Effector memory CD4-positive, alpha-beta T cell (primary cell): ENCODE measurements at places on chromosomes 12 and 14.

GRCh38 chr12:69328426-69328825 lies 19.8 kb upstream of the LYZ start:
- no peak overlapping the region for H3K4me3 ChIP-seq
- H3K27ac ChIP-seq, result peak overlapping the region; percentile 86
- no peaks in the 10 kb centered on the region for H3K27me3 ChIP-seq
- H3K4me1 ChIP-seq, result peaks cover 21% of the 10 kb centered on the region
- no peaks in the 10 kb centered on the region for H3K36me3 ChIP-seq

GRCh38 chr12:88594780-88595179 lies 14.5 kb upstream of the KITLG start:
- H3K4me1 ChIP-seq, result no peaks in the 10 kb centered on the region
- no peak overlapping the region for H3K4me3 ChIP-seq
- no peak for DNase-seq
- H3K27ac ChIP-seq, result no peak overlapping the region
- no peaks in the 10 kb centered on the region for H3K36me3 ChIP-seq

GRCh38 chr12:55830601-55831446 lies 1.4 kb upstream of the DNAJC14 start:
- peak overlapping the region; percentile 99 for H3K4me3 ChIP-seq
- no peaks in the 10 kb centered on the region for H3K27me3 ChIP-seq
- peaks cover 27% of the 10 kb centered on the region for H3K4me1 ChIP-seq
- H3K27ac ChIP-seq, result peak overlapping the region; percentile 67

- no peak overlapping the region for H3K27ac ChIP-seq
- peaks cover 4% of the 10 kb centered on the region for H3K36me3 ChIP-seq
- no peaks in the 10 kb centered on the region for H3K27me3 ChIP-seq
- no peaks in the 10 kb centered on the region for H3K4me1 ChIP-seq
- H3K4me3 ChIP-seq, result no peak overlapping the region
- DNase-seq, result no peak
Measured at GRCh38 chr12:92847368-92847767, 81.7 kb downstream of the EEA1 start.

DNA sequence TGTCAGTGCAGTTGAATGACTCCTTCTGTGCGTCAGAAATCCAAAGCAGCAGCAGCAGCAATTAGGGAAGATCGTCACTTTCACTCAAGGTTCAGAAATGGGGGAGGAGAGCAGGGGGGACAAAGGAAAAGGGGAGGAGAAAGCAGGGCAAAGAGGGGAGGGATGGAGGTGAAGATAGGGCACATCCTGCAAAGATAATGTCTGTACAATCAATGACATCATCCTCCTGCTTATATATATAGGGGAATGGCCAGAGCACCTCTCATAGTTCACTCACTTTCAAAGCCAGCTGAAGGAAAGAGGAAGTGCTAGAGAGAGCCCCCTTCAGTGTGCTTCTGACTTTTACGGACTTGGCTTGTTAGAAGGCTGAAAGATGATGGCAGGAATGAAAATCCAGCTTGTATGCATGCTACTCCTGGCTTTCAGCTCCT lies at the start of gene NTS:
NTS (plus strand) TSS at position 265 of the 431 bp plus-strand sequence; CDS start at position 374, 109 bp downstream.
- no peak within 1 kb of the TSS for H3K4me3 ChIP-seq
- no peak within 1 kb of the TSS for H3K27ac ChIP-seq
- H3K27me3 ChIP-seq, result no peaks in the 10 kb centered on the region
- no peak for DNase-seq
- no peaks in the 10 kb centered on the region for H3K36me3 ChIP-seq

GRCh38 chr14:102500158-102500662 lies 9.4 kb downstream of the ANKRD9 start:
- no peak overlapping the region for H3K27ac ChIP-seq
- H3K36me3 ChIP-seq, result peaks cover 6% of the 10 kb centered on the region
- no peaks in the 10 kb centered on the region for H3K27me3 ChIP-seq
- H3K4me3 ChIP-seq, result no peak overlapping the region

DNA sequence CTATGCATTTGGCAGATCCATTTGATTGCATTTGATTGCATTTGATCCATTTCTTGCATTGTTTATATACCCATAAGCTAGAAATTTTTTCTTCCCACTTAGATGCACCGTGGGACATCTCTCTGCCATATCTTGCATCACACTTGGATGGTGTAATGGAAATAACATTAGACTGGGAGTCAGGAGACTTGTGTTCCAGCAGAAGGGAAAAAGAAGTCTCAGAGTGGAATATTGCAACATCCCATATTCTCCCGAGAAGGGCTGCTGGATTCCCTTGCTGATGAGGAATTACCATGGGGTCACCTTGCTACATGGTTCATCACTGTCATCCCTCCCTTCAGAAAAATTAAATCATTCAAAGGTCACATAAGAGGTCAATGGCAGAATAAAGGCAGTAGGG lies 78.1 kb downstream of the KSR2 start:
- H3K27ac ChIP-seq, result no peak overlapping the region
- H3K4me1 ChIP-seq, result no peaks in the 10 kb centered on the region
- no peak for DNase-seq
- no peak overlapping the region for H3K4me3 ChIP-seq
- no peaks in the 10 kb centered on the region for H3K36me3 ChIP-seq

GRCh38 chr14:29918981-29919380 lies 8.7 kb downstream of the PRKD1 start:
- H3K27me3 ChIP-seq, result no peaks in the 10 kb centered on the region
- H3K36me3 ChIP-seq, result no peaks in the 10 kb centered on the region
- H3K27ac ChIP-seq, result no peak overlapping the region
- H3K4me1 ChIP-seq, result no peaks in the 10 kb centered on the region
